ENCODE measurements at places on chromosomes 3 and 15.
A peak's percentile ranks its signal among the peaks of the same experiment; 100 is the strongest.

GRCh38 chr15:41888662-41889253 is 5.1 kb downstream of the SPTBN5 start:
- no peak for DNase-seq

GRCh38 chr15:73366766-73367623 is 1.8 kb downstream of the HCN4 start:
- no peak for DNase-seq

- DNase-seq = no peak
Observed at GRCh38 chr3:193772422-193772763, 179.4 kb downstream of the OPA1 start.

GRCh38 chr3:143831208-143831607 is 17.1 kb downstream of the SLC9A9 start:
- no peak for DNase-seq

- DNase-seq = no peak
Observed at GRCh38 chr15:80635953-80636352, 59.2 kb upstream of the ABHD17C start.

GRCh38 chr3:67526246-67526645 is 128.2 kb downstream of the SUCLG2 start:
- no peak for DNase-seq

DNA sequence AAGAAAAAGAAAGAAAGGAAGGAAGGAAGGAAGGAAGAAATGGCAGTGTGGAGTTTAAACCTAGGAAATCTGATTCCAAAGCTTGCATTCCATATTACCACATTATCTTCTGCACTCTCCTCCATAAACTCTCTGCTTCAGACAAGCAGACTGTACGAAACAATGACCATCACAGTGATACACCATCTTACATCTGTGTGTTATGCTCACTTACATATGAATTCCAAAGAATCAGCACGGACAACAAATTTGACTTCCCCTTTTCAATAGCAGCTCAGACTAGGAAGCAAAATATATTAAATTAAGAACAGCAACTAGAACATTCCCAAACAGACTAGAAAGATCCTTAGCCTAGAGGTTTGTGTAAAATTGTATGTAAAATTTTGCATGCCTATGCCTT is 18.0 kb upstream of the PPM1L start:
- DNase-seq = no peak

GRCh38 chr15:92449476-92449875 is 55.8 kb downstream of the ST8SIA2 start:
- DNase-seq = no peak

GRCh38 chr15:73851689-73852088 is 21.7 kb upstream of the TBC1D21 start:
- DNase-seq = no peak

DNA sequence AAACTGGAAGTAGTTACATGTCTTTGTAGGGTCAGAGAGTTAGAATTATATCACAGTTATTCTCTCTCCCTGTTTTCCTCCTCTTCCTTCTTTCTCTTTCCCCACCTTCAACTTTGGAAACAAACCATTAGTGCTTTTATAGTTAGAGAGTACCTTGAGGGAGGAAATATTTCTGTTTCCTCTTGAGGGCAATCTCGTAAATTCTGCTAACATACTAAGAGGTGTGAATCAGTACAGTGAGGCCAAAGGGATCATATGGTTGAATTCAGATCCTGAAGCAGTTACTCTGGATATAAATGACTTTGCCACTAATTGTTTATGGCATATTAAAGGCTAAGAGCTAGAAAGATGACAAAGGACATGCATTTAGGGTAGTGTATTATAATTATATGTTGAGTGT is 60.3 kb upstream of the CCNL1 start:
- DNase-seq = no peak

DNA sequence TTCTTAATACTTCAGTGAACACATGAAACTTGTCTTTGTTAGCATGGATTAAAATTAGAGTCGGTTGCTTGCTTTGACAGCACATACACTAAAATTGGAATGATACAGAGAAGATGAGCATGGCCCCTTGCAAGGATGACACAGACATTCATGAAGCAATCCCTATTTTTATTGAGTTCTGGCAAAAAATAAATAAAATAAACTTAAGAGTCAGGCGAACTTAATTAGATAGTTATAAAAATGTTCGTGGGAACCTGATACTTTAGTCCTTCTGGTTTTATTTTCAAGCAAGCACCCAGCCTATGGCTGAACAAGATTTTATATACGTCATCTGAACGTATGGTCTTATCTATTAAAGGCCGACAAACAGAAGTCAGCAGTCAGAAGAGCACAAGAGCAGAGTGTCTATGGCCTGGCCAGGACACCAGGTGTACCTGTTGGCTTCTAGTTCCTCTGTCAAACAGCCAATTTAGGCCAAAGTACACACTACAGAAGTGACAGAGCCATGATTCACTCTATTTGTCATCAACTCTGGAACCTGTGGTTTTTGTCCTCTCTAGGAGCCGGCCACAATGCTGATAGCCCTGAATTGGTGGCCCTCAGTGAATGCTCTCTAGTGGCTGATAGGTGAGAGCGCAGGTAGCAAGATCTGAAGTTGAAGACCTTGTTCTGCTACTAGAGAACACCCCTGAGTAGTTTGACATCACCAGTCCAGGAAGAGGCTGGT is 64.3 kb downstream of the LEO1 start:
- DNase-seq = no peak

DNA sequence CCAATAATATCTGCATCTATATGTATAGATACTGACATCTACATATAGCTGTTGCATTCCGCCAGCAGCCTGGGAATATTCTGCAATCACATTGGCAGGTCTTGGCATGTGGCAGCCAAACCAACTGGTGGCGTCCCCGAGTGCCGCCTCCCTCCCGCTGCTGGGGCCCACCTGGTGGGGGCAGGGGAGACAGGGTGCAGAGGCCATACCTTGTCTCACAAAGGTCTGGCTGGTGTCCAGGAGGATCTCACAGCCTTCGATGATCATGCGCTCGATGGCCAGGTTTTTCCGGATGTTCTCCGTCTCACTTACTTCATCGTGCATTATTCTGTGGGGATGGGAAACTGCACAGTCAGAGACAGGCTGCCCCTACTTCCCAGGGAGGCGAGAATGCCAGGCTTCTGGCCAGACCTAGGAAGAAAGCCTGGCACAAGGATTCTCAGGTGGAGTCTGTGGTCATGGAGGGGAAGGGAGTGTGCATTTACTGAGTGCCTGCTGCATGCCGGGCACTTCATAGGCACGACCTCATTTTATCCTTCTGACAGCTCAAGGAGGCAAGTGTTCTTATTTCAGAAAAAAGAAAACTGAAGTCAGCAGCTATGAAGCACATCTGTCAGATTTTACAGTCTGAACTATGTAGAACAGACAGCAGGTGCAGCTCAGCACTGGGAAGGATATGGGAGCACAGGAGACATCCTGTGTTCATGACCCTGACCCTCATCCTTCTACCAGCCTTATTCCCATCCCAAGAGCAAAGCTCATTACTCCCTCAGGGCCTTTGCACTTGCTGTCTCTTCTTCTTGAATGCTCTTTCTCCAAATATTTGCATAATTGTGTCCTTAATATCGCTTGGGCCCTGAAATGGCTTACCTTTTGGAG is 62.8 kb downstream of the RASGRF1 start:
- DNase-seq = no peak

GRCh38 chr3:149077628-149078027 is 8.7 kb downstream of the HLTF start:
- no peak for DNase-seq

GRCh38 chr15:68205558-68205944 is 419 bp upstream of the CALML4 start:
- DNase-seq = no peak

DNA sequence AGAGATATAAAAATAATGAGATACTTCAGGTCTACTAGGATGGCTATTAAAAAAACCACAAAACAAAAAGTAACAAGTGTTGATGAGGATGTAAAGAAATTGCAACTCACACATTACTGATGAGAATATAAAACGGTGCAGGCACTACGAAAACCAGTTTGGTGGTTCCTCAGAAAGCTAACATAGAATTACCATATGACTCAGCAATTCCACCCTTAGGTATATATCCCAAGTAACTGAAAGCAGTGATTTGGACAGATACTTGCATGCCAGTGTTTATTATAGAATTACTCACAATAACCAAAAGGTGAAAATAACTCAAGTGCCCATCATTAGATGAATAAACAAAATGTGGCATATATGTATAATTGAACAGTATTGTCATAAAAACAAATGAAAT is 87.5 kb upstream of the MELTF start:
- no peak for DNase-seq

GRCh38 chr3:46586738-46587246 is 20.7 kb upstream of the LRRC2 start:
- no peak for DNase-seq

GRCh38 chr3:122415762-122416654 is at the start of gene WDR5B:
Gene WDR5B, minus strand, starts transcription at chr3:122416062. Its CDS starts 534 bp downstream, at chr3:122415528.
- peak; percentile 97 for DNase-seq

- DNase-seq = no peak
Observed at GRCh38 chr15:72220687-72221086, 10.3 kb downstream of the PKM start.

DNA sequence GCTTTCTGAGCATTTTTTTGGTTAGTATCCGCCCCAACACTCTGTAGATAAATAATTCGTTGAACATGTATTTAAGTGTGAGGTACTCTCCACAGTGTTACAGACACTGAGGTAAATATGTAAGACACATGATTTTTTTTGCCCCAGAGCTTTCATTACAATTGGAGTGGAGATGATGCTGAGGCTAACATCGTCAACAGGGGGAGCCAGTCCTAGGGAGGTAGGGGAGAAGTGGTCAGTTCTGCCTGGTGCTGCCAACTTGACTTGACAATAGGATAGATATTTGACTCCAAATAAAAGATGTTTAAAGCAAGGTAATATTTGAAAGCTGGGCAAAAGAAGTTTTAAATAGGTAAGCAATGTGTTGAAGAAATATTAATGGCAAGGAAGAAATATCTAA is 295.7 kb downstream of the UNC13C start:
- no peak for DNase-seq

DNA sequence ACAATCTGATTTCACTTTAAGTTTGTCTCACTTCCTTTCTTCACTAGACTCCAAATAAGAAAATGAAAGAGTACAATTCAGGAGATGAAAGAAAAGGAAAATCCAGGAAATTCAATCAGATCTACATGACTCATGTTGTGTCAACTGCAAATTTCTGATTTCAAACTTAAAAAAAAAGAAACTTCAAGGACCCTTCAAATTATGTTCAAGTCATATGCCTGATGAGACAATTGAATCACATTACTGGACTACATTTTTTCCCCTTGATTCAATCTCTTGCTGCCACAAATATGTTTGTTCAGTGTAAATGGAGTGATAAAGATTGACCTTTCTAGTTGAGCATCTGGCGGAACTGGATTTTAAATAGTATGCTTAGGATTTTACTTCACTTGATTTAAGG is 37.4 kb downstream of the FRMD5 start:
- DNase-seq = no peak

GRCh38 chr3:65532215-65532614 is 506.5 kb downstream of the MAGI1 start:
- DNase-seq = no peak

DNA sequence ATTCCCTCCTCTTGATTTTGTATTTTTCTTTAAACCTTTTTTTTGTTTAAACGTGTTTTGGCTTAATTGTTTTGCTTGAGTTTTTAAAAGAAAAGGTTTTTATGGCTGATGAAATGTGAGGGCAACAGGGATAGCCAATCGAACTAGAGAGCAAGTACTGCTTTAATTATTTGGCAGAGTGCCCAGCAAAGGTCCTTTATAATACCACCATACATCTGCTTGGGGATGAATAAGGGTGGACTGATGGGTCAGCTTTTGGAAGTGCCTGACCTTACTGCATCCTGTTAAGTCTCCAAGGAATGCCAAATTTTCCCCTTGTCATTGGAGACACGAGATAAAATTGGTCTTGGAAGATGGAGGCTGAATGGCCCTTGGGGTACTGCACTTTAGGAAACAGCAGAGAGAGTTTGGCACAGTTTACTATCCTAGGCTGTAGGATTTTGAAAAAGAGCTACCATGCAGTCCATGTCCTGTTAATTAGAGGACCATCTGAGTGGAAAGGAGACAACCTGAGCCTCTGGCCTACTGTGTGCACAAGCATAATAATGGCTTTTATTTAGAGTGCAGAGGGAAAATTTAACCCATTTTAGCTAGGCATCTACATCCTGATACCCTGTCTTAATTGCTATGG is 19.8 kb upstream of the MTHFS start:
- no peak for DNase-seq

DNA sequence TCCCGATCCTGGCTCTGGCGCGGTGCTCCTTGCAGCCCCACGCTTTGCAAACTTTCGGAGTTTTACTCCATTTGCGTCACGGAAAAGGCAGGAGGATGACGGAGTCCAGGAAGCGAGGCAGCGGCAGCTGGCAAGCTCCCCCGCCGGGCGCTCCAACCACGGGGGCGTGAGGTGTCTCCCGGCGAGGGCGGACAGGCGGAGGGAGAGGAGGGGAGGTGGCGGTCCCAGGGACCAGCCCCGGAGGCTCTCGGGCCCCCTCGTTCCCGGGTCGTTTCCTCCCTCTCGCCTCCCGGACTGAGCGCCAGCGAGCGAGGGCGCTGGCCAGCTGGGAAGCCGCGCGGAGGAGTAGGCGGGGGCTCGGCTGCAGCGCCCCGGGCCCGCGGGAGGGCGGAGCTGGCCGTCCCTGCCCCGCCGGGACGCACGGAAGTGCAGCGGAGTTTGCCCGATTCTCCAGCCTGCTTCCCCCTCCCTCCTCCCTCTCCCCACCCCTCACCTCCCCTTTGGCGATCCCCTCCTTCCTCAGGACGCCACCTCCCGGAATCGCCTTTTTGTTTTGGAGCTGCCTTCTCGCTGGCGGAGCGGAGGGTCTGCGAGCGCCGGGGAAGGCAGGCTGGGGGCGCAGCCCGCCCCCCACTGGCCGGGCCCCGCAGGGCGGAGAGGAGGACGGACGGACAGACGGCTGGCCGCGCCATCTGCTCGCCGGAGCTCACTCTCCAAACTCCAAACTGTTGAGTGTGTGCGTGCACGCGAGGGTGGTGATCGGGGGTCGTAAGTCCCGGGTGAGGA is at the start of gene SNX33:
TSS of gene SNX33 (plus strand) at position 543 of the 786 bp plus-strand sequence. CDS start 1,191 bp downstream, outside the sequence.
- DNase-seq = peak; percentile 48

DNA sequence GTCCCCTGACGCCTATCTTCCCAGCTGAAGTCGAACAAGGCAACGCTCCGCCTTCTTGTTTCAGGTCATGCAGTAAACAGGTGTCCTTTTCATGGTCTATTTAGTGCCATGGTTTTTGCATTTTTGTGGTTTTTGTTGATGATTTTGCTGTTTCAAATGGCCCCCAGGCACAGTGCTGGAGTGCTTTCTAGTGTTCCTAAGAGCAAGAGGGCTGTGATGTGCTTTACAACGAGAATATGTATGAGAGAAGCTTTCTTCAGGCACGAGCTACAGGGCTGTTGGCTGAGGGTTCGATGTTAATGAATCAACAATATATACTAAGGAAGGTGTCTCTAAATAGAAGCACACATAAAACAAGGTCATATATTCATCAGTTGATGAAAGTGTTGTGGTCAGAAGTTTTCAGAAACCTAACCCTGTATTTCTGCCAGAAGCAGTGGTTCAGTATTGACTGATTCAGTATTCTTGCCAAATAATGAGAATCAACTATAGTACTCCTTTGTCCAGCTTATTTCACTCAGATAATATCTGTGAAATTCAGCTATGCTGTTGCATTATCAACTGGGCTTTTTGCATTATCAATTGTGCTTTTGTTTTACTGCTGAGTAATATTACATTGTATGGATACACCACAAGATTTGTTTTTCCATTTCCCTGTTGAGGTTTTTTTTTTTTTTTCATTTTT is 18.5 kb downstream of the LIMD1 start:
- no peak for DNase-seq

- no peak for DNase-seq
Observed at GRCh38 chr15:66701422-66702034, 508 bp upstream of the SMAD6 start.

Data from T-helper 1 cell (primary cell).